NCI-H460 (cell line): ENCODE measurements at places on chromosomes 5 and 9. TPM values are rescaled to one million over a fixed set of nuclear protein-coding genes. Genes with fewer than 3 reads are reported as not detected.

The ZDHHC11 gene
- 6.9 and 8.9 TPM in 2 replicates for total RNA-seq

The ADGRD2 gene
- not detected in 2 replicates for total RNA-seq

The CDKN2B-AS1 gene
- not detected in 2 replicates for total RNA-seq

The ZFP37 gene
- not detected in 2 replicates for total RNA-seq

The NR4A3 gene
- total RNA-seq: 5.8 and 7.1 TPM in 2 replicates

The COMMD10 gene
- 66.7 and 73.3 TPM in 2 replicates for total RNA-seq

The ZSWIM6 gene
- total RNA-seq: 10.6 and 13.0 TPM in 2 replicates

The SPATA31E1 gene
- total RNA-seq: not detected in 2 replicates

The PTPN3 gene
- total RNA-seq: 6.9 and 9.2 TPM in 2 replicates

The GPBP1 gene
- total RNA-seq: 82.1 and 85.2 TPM in 2 replicates

The KYAT1 gene
- total RNA-seq: 11.7 and 11.8 TPM in 2 replicates

The GABRA6 gene
- total RNA-seq: not detected in 2 replicates

The SLC46A2 gene
- total RNA-seq: not detected in 2 replicates

The GARNL3 gene
- 2.9 and 5.6 TPM in 2 replicates for total RNA-seq

The ZNF782 gene
- 4.6 and 5.1 TPM in 2 replicates for total RNA-seq

The RC3H2 gene
- total RNA-seq: 58.7 and 63.6 TPM in 2 replicates

The TAS2R1 gene
- not detected in 2 replicates for total RNA-seq

The SLC36A3 gene
- not detected in 2 replicates for total RNA-seq

The TTF1 gene
- 9.9 and 15.7 TPM in 2 replicates for total RNA-seq

The GRIA1 gene
- not detected in 2 replicates for total RNA-seq

The EQTN gene
- not detected in 2 replicates for total RNA-seq

The ADGRV1 gene
- 1.8 TPM in 2 replicates for total RNA-seq

The POLR3G gene
- total RNA-seq: 36.7 and 38.4 TPM in 2 replicates

The HRCT1 gene
- total RNA-seq: 1.4 and 3.2 TPM in 2 replicates

The FREM1 gene
- not detected in 2 replicates for total RNA-seq

The CMYA5 gene
- total RNA-seq: 0.29 and 0.42 TPM in 2 replicates

The SH3RF2 gene
- total RNA-seq: 8.4 and 10.6 TPM in 2 replicates

The THBS4 gene
- 0.17 TPM in 1 of 2 replicates, not detected in the other for total RNA-seq

The GLDC gene
- total RNA-seq: 4.4 and 5.5 TPM in 2 replicates

The SH2D3C gene
- total RNA-seq: 0.12 and 0.57 TPM in 2 replicates

The CKMT2 gene
- not detected in 2 replicates for total RNA-seq

The LCN10 gene
- not detected in 2 replicates for total RNA-seq

The IL9 gene
- total RNA-seq: not detected in 2 replicates

The KLF9 gene
- 7.1 and 7.4 TPM in 2 replicates for total RNA-seq

The RNF183 gene
- total RNA-seq: 0.32 TPM in 1 of 2 replicates, not detected in the other

The MEIKIN gene
- not detected in 2 replicates for total RNA-seq

The ARHGEF37 gene
- 1.6 and 1.8 TPM in 2 replicates for total RNA-seq

The GFI1B gene
- not detected in 2 replicates for total RNA-seq

The WWC1 gene
- total RNA-seq: 19.0 and 21.0 TPM in 2 replicates

The CCNJL gene
- 9.1 and 10.3 TPM in 2 replicates for total RNA-seq

The GLRA1 gene
- not detected in 2 replicates for total RNA-seq

The RGS7BP gene
- total RNA-seq: not detected in 2 replicates

The SPATA31D4 gene
- total RNA-seq: not detected in 2 replicates

The SPAAR gene
- total RNA-seq: 0.46 TPM in 1 of 2 replicates, not detected in the other

The RNF180 gene
- 2.8 and 2.9 TPM in 2 replicates for total RNA-seq

The VPS13A gene
- 25.4 and 28.4 TPM in 2 replicates for total RNA-seq
